Fibroblast of lung (primary cell): ENCODE measurements at places on chromosomes 4 and X. TPM values are rescaled to one million over a fixed set of nuclear protein-coding genes. Genes with fewer than 3 reads are reported as not detected.

- DNase-seq: peak; percentile 72
Observed at GRCh38 chr4:108991551-108992328, 228.9 kb upstream of the ETNPPL start.

DNA sequence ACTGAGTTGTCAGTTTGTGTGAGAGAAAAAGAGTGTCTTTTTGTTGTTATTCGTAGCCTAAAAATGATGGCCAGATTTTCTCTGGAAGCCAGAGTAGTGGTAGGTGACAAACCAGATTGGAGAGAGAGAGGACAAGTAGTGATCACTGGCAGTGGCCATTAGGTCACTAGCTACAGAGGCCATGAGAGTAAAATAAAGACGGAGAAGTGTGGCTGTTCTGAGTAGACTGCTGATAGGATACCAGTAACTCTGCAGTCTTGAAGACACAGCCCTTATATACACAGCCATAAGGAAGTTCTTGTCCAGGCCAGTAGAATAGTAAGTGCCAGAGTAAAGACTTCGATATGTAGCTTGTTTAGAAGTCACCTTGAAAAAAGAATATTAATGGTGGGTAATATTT, 7.7 kb downstream of the SLC30A9 start:
- DNase-seq: no peak

The DUSP21 gene
- not detected in 2 replicates for total RNA-seq

DNA sequence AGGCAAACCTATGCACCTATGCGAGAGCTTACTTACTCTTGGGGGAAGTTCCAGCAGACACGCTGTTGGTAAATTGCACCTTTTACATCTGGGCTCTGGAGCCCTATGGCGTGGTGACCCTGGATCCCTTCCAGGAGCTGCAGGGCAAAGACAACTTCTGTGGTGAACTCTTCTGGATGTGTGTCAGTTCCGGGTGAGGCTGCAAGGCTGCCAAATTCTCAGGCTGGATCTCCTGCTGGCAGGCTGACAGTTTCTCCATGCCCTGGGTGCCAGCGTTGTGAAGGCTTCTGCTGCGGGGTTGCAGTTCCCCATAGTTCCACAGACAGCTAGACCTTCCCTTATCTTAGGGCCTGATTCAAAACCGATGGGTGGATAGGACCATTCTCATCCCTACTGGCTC, 37.9 kb downstream of the RAP2C start:
- no peak for DNase-seq

- no peak for DNase-seq
Observed at GRCh38 chrX:2542826-2543521, 42.2 kb upstream of the DHRSX start.

- no peak for DNase-seq
Observed at GRCh38 chr4:70855464-70855863, 15.8 kb upstream of the GRSF1 start.

- DNase-seq: peak; percentile 23
Observed at GRCh38 chr4:176745902-176746301, 46.8 kb downstream of the VEGFC start.
